ENCODE measurements at places on chromosomes 1 and 21.

GRCh38 chr1:10760566-10761502 lies 35.6 kb downstream of the CASZ1 start:
- no peak for DNase-seq

- DNase-seq, result no peak
Observed at GRCh38 chr21:44379991-44380865, 26.8 kb downstream of the TRPM2 start.

DNA sequence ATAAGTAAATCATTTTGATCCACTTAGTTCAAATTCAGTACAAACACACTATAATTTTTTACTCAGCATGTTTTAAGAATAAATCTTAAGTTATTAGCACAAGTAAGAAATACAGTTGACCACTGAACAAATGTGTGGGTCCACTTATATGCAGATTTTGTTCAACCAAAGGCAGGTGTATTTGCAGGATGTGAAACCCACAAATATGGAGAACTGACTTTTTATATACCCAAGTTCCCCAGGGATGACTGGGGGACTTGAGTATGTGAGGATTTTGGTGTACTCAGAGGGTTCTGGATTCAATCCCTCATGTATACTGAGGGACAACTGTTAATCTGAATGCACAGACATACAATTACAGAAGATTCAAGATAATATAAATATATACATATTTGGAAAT lies 25.7 kb upstream of the ERICH3 start:
- DNase-seq, result no peak

- no peak for DNase-seq
Observed at GRCh38 chr1:57576756-57577155, 152.9 kb upstream of the DAB1 start.

DNA sequence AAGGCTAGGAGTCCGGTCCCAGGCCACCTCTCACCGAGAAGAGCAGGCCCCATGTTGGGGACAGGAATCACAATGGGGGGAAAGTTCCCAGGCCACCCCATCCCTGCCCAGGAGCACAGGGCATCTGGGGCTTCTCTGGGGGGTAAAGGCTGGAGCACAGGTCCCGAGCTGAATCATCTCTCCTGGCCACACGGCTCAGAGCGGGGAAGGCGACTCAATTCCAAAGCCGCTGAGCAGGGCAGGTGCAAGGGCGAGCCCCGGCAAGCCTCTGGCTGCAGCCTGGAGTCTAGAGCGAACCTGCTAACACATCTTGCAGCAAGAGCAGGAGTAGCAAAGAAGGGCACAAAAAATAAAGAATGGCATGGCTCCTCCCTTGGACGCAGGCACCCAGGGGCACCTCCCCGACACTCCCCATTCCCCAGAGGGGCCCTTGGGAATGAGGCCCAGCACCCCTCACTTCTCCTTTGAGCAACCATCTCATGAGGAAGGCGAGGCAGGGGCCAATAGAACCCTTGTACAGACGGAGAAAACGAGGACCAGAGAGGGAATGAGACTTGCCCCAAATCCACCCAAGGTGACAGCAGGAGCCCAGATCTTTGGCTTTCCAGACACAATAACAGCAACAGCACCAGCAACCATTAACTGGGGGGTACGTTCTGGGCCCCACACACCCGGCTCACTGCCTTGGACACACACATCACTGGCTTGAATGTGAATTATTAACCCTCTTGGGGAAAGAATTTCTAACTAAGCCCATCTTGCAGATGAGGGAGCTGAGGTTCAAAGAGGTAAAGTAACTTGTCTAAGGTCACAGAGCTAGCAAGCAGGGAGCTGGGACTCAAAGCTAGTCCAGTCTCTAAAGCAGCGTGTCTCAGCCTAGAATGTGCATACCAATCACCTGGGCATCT lies 20.7 kb upstream of the ALDH4A1 start:
- no peak for DNase-seq

- no peak for DNase-seq
Observed at GRCh38 chr1:12069623-12070244, 6.6 kb downstream of the TNFRSF8 start.

- no peak for DNase-seq
Observed at GRCh38 chr1:46399307-46399706, 5.2 kb downstream of the FAAH start.

- no peak for DNase-seq
Observed at GRCh38 chr1:236608930-236609726, 4.8 kb upstream of the HEATR1 start.

- DNase-seq, result no peak
Observed at GRCh38 chr1:27885621-27886352, 13.4 kb downstream of the THEMIS2 start.

- no peak for DNase-seq
Observed at GRCh38 chr1:173937062-173937461, 19.9 kb upstream of the SERPINC1 start.

GRCh38 chr1:192311281-192311680 lies 5.5 kb upstream of the RGS21 start:
- no peak for DNase-seq

DNA sequence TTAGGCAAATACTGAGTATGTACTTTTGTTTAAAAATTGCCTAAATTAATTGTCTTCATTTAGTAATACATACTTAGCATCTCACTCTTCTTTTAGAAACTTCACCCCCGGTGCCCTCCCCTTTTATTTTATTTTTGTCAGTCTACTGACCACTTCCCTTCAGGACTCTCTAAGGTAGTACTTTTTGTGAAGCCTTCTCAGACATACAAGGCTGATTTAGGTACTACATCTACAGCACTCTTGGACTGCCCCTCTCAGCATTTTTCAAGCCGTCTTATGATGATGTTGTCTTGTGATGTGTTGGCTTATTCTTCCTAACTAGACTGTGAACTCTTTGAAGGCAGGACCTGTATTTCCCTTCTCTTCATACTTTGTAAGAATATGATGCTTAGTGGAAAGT lies 24.7 kb downstream of the RPS6KC1 start:
- DNase-seq, result no peak

DNA sequence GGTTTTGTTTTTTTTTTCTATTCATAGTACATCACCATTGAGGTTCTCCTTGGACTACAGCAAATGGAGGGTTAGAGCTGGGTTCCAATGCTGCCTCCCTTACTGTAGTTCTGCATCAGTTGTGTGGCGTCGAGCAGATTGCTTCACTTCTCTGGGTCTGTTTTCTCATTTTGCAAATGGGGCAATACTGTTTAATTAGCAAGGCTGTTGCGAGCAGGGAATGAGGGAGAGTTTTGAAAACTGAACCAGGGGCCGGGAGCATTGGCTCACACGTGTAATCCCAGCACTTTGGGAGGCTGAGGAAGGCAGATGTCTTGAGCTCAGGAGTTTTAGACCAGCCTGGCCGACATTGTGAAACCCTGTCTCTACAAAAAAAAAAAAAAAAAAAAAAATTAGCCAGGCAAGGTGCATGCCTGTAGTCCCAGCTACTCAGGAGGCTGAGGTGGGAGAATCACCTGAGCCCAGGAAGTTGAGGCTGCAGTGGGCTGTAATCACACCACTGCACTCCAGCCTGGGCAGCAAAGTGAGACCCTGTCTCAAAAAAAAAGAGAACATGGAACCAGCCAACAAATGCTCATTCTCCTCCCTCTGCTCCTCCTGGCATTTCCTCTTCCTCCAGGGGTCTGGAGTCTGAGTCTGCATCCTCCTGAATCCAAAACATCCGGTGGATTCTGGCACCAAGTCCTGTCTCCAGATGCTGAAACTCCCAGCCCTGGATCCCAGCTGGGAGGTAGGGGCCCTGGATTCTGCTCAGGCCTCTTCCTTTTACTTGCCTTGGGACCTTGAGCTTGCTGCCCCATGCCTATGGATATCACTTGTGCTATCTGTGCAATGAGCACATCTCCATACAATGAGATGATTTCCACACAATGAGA lies 3.7 kb upstream of the PLOD1 start:
- DNase-seq, result no peak

- DNase-seq, result no peak
Observed at GRCh38 chr1:29634324-29634723, 398.0 kb downstream of the PTPRU start.

DNA sequence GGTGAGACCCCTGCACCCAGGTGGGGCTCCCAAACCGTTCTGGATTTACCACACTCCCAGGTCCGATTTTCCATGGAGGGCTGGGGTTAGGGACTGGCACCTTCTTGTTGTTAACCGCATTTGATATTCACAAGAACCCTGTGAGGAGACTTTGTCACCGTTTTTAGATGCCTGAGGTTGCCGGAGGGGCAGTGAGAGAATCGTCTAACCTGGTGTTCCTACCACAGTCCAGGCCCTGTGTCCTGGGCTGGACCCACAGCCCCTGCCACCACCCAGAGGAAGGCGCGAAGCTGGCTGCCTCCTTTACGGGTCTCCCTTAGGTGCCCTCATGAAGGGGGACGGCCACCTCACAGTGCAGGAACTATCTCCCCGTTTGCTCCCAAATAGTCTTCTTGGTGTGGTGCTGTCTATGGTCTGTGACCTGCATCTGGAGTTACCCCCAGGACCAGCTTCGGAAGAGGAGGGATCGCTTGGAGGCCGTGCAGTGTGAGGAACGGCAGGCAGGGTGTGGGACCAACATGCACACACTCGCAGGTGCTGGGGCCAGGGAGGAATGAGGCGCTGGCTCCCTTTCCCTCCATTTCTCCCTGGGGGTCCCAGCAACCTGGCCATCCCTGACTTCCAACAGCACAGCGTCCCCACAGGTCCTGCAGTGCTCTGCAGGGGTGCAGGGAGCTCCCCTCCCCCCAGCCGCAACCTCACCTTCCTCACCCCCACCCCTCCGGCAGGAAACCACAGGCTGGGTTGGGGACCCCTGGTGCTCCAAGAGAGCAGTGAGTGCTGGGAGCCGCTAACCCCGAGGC lies 7.0 kb downstream of the SIM2 start:
- DNase-seq, result no peak
